Transverse colon (tissue), 4 donors: ENCODE measurements at places on chromosomes 6 and 20.
A peak's percentile ranks its signal among the peaks of the same experiment; 100 is the strongest.

DNA sequence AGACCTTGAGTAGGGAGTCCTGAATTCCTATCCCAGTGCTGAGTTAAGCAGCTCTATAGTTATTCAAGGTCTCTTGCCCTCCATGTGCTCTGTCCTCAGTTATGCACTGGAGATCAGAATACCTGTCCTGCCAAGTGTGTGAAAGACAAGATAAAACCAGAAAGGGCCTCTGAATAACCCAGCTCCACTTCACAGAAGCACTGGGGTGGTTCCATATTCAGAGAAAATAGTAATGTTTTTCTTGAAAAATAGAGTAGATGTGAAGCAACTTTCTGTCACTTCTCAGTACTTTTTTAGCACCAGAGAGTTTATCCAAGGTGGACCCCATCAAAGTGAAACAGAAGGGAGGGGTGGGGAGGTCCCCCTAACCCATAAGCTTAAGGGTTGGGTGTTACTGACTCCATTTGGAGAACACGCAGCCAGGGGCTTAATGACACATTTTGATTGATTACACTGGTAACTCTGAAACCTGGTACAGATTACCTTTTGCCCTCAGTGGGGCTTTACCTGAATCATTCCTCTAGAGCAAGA is 509.8 kb upstream of the JARID2 start:
- no peak for DNase-seq

GRCh38 chr6:34813028-34813713 is 21.3 kb downstream of the BLTP3A start:
- DNase-seq: no peak

DNA sequence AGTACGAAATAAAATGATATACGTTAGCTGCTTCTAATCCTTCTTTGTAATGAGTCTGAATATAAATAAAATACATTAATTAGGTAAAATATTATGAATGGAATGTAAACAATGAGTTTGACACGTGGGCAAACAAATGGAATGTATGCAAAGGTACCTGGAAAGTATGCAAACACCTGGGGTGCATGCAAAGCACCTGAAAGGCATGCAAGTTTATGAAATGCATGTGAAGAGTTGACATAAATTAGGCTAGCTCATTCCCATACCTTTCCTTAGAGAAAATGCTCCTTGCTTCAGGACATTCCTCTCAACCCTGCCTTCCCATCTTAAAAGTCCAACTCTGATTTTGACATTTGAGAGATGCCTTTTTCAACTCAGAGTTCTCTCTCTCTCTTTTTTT is 140.9 kb downstream of the EDN1 start:
- DNase-seq: no peak

GRCh38 chr6:156545931-156546330 is 231.2 kb upstream of the ARID1B start:
- DNase-seq: no peak

DNA sequence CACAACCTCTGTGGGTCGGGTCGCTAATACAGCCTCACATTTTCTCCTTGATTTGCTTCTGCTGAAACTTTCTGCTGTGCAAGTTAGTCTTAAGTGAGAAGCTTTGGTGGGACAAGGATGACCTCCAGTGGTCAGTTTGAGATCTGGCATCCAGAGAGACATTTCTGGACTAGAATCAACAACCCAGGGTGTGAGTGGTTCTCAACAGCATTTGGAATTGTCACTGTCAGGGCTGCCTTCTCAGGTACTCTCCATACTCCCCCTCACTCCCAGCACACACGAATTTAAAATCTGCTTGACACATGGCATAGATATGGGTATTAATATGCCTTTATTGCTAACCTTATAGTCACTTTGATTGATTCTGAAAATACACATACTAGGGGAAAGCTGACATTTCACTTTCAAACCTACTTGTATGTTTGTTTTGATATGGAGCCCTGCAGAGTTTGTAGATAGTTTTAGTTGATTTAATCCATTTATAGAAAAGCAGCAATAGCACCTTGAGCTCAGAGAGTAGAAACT is 13.2 kb downstream of the OTOR start:
- peak; percentile 36 for DNase-seq

GRCh38 chr20:53226826-53227225 is 254.7 kb downstream of the TSHZ2 start:
- no peak for DNase-seq

GRCh38 chr6:63475707-63476106 is 96.6 kb upstream of the LOC128125822 start:
- no peak for DNase-seq

- no peak for DNase-seq
These were observed 23.3 kb downstream of the ATXN1 start for GRCh38 chr6:16737925-16738324.

GRCh38 chr6:150511313-150511712 is 88.4 kb upstream of the PLEKHG1 start:
- DNase-seq: no peak

GRCh38 chr6:37705239-37706051 is 7.8 kb upstream of the MDGA1 start:
- peak; percentile 75 for DNase-seq

GRCh38 chr6:166556863-166557322 is 29.6 kb downstream of the RAMACL start:
- DNase-seq: peak; percentile 75

DNA sequence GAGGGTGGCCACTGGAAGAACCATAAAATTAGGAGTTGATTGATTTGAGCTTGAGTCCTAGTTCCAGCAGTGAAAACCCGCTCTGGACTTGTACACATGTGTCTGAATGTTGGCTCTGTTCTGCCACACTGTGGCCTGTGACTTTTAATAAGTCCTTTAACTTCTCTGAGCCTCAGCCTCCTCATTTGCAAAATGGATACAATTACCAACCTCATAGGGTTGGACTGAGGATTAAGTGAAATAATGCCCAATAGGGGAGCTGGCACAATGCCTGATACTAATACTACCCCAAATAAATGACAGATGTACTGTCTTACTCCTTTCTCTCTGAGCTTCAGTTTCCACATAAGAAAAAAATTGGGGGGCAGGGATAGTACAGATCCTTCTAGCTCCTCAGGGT is 92.6 kb upstream of the RIPOR2 start:
- DNase-seq: no peak

DNA sequence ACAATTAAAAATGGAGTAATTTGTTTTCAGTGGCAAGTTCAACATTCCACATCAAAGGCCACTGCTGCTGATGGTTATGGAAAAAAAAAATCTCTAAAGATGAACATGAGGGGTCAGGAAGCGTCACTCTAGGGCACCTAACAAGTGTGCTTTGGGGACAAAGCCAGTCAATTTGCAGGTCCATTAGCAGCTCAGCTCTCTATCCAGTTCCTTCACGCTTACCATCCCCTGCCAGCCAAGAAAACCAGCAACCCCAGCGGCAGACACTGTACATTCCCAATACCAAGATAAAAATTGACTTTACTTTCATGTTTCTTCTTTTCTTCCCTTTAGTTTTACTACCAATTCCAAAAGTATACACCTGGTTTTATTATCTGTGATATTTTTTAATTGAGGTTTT is 10.1 kb downstream of the RFX6 start:
- no peak for DNase-seq

- DNase-seq: no peak
These were observed 6.5 kb upstream of the TUBB2B start for GRCh38 chr6:3233904-3234303.

DNA sequence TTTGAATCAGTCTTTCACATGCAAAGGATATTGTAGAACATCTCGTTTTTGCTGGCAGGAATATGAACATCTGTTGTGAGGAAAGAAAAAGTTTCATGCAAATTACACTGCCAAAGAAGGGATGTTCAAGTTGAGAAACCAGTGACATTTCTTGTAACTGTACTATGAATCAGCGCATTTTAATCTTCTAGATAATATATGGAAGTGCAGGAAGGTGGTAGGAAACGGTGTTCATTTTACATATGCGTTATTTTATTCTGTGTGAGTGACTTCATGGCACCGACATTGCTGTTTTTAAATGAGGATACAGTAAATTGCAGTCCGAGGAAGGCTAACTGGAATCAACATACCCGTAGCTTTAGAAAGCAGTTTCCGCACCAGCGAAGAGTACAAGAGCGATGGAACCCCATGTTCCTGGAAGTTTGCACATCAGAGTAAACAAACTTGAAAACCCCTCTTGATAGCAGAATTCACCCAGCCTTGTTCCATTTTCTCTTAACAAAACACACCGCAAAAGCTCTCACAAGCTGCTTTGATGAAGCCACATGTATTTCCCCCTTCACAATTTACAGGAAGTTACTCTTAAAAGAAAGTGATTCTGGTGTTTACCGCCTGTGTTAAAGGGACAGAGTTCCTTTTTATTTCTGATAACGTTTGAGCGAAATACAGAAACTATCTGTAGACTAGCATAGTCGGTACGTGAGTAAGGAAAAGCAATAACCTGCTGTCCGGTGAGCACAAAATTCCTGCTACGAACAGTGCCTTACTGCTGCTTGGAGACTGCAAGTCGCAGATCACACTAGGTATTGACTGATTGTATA is 11.5 kb downstream of the PRDM1 start:
- peak; percentile 51 for DNase-seq

GRCh38 chr6:64170316-64170715 is 534.7 kb downstream of the PHF3 start:
- DNase-seq: no peak

- DNase-seq: no peak
These were observed 256.7 kb downstream of the PKHD1 start for GRCh38 chr6:51830666-51831065.

- DNase-seq: no peak
These were observed 14.3 kb downstream of the TTBK1 start for GRCh38 chr6:43257367-43258145.

DNA sequence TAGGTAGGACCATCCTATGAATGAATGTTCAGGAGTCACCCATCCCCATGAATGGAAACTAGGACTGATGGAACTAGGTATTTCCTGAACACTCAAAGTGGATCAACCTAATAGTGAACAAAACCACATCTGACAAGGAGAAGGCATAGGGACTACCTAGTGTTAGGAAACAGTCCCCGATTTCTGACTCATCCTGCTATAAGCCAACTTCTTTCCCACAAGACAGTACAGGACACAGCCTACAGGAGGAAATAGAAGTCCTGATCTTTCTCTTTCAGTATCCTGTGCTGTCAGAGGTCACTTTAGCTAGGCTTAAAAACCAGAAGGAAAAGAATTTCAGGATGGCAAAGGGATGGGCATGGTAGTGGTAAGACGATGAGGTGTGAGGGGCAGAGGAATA is 19.5 kb upstream of the GMDS start:
- DNase-seq: no peak

DNA sequence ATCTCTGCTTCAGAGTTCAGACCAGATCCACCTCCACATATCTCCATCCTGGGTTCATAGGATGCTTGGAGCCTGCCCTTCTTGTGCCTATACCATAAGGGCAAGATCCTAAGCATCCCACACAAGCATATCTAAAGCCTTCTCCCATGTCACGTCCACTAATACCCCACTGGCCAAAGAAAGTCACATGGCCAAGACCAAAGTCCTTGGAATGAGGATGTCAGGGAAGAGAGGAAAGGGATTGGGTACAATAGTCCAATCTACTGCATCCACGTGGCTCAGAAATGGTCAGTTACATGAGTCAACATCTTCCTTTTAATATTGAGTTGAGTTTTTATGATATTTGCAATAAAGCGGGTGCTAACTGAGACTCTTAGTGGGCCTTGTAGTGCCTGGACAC is 515.9 kb upstream of the SULF2 start:
- DNase-seq: no peak
